ENCODE measurements at places on chromosomes 3 and 15.

- DNase-seq, result no peak
Observed at GRCh38 chr3:129651435-129652202, 45.1 kb upstream of the PLXND1 start.

DNA sequence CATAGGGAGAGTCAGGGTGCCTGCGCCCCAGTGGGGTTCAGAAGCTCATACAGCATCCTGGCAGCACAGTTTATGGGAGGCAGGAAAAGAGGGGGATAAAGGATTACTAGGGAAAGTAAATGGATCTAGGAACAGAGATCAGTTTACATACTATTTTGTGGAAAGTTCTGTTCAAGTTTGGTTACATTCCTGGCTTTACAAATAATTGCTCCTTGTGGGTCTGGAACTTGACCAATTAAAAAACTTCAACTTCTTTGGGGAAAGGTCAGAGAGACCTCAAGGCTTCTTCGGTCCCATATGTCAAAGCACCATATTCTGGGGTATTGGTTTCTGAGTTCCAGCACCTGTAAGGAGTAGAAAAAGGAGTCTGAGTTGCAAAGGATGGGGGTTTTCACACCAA lies 64.1 kb downstream of the ZDHHC19 start:
- no peak for DNase-seq

DNA sequence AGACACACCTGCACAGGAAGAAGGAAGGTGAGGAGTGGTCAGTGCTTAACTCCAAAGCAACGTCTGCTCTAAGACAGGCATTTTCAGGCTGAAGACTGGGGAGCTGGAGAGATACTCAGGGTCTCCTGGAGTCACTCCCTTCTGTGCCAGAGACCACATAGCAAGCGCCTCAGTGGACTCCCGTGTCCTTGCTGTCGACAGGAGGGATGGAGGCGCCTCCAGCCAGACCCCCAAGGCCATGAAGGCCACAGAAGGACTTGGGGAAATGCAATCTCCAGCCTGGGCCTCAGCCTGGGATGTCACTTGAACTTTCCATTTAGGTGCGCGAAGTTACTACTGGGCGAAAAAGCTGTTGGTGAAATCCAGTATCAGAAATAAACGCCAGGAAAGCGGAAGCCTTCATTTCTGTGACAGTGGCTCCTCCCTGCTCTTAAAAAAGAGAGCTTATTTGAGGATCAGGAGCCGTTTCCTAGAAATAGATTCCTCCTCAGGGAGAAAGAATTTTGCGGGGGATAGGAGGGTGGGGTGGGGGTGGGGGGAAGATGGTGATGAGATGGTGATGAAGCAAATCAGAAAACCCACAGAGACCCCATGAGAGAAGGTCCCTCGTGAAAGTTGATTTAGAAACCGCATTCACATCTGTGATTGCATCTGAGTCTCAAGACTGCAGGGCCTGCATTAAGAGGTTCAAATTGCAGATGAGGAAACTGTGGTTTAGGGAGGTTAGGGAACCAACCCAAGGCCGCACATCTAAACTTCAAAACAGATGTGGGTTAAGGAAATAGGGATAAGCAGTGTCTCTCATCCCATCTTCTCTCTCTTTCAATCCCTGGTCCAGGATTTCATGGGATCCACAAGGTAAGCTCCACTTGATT lies 78.8 kb downstream of the ATP2B2 start:
- no peak for DNase-seq

DNA sequence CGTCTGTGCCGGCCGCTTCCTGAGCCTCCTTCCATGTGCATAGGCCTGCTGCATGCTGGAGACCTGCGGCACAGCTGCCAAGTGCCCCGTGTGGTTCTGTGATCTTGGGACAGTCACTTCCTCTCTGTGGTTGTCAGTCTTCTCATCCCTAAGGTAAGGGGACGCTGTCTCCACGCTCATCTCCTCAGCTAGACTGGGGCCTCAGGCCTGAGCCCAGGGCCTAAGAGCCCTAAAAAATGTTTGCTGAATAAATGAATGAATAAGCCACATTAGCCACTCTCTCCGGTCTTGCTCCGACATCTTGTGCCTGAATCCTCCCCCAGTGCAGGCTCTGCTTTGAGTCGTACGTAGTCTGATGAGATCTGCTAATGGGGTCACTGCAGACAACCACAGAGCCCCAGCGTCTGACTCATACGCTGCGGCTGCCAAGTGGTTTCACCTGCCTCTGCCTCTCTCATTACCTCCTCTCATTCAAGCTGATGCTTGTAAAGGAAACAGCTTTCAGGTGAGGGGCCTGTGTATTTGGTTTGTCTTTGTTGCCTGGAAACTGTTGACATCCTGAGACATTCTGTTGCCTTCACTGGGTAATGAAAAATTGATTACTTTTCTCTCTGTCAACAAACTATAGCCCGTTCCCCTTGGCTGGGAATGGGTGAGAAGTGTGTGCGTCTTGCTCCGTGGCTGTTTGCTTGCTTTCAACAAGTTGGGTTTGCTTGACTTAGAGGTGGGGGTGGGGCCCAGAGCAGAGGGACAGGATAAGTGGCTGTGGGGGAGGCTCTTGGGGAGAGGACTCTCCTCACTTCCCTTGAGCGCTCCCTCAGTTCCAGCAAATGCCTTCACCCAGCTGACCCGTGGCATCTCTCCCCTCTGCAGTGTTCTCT lies 15.9 kb downstream of the RPLP1 start:
- peak; percentile 55 for DNase-seq

GRCh38 chr3:65265942-65266590 lies 578.3 kb upstream of the ADAMTS9 start:
- no peak for DNase-seq

- DNase-seq, result no peak
Observed at GRCh38 chr3:109952924-109953323, 615.6 kb upstream of the DPPA4 start.

DNA sequence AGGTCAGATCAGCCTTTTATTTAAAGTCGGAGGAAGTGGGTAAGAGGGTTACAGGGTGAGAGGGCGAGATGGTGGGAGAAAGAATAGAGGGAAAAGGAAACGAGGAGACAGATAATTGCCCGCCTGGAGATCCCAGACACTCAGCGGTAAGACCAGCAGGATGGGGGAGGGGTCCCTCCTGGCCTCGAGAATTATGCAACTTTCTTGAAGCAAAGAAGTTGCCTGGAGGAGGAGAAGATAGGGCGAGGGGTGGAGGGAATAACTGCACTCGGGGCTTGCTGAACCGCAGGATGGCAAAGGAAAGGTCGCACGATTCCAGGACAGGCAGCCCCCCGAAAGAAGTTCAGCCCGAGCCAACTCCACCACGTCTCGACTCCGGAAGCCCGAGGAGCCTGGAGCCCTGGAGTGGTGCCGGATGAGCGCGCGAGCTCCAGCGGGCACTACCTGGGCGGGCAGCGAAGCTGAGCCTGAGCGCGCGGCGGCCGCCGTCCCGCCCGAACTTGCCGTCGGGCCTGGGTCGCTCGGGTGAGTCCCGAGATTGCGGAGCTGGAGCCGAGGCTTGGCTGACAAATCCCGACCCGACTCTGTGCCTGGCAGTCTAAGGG lies 402 bp downstream of the WWTR1 start:
- DNase-seq, result no peak

GRCh38 chr3:46931631-46932331 lies 44.8 kb downstream of the CCDC12 start:
- DNase-seq, result no peak

DNA sequence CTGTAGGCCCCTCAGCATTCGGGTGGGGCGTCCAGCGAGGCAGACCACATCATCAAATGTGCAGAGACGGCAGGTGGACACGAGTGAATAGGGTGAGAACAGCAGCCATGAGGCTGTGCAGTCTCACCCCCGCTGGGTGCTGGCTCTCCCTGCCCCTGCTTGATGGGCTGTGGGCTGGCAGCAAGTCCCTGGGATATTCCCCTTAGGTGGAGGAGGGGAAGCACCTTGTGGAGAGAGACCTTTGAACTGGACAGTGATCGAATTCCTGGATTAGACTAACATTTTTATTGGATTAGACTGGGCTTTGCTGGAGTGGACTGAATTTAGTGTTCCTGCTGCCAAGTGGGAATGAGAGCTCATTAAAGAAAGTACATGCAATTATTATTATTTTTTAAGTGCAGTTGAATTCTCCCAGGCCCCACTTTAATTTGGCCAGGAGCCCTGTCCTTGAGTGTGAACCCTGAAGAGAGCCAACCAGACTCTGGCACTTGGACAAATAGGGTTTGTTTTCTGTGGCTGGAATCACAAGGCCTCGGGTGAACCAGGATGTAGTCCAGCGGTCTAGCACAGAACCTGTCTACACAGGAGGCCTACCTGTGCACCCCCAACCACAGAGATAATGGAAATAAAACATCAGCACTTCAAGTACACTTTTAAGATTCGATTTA lies 193.1 kb downstream of the ABHD5 start:
- no peak for DNase-seq

- no peak for DNase-seq
Observed at GRCh38 chr15:63554337-63554927, 42.8 kb upstream of the FBXL22 start.

DNA sequence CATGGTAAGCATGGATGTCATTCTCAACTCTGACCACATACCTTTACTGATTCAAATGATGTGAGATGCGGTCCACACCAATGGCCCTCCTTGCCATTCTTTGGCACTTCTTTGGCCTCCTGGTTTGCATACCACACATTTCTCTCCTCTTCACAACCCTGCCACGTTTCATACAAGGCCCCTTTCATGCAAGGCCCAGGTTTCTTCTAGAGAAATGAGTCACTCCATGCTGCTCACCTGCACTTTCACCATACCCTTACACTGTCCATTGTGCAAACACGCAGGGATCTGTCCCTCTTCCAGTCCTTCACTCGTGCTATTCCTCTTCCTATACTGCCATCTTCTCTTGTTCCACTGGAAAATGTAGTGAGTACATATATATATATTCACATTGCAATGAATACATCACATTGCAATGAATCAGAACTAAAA lies 24.4 kb upstream of the SLC24A5 start:
- DNase-seq, result no peak

- DNase-seq, result no peak
Observed at GRCh38 chr3:130627143-130627855, 110.3 kb downstream of the COL6A6 start.

GRCh38 chr3:11719406-11720303 lies 75.9 kb upstream of the VGLL4 start:
- peak; percentile 67 for DNase-seq

GRCh38 chr15:89857673-89858072 lies 36.1 kb downstream of the AP3S2 start:
- DNase-seq, result no peak

DNA sequence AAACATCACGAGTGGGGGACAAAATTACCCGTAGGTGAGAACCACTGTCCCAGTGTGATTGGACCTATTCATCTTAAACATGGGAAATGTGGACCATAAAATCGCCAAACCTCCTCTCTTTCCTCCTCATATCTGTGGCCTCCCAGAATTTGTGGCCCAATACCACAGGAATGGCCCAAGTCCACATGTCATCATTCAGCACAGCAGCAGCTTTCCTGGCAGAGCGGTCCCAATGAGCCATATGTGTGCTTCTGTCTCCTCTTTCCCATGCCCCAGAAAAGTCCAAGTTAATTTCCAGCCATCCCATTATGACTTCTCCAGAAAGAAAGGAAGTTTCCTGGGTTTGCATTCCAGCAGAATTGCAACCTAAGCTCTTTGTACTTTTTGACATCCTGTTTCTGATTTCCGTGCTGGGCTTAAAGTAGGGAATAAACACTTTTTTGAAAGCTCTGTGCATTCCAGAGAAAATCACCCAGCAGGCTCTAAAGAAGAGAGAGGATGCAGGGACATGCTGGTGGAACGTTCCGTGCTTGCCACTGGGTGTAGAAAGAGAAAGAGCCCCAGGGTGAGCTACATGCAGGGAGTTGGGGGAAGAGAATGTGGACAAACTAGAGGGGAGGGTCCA lies 259.4 kb upstream of the PROK2 start:
- DNase-seq, result no peak

DNA sequence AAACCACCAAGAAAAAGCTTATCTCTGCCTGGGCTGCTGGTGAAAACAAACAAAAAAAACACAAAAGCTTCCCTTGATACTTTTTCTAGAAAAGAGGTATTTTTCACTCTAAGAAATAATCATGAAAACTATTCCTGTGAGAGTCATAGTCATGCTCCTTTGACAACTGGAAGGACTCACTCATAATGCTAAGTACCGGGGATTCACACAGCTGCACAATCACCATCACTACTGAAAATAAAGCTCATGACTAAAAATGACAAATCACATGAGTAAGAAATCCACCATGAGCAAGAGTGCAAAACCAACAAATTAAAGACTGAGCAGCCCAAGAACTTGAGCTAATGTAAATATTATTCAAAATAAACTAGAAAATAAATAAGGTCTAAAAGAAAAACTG lies 10.6 kb upstream of the POU1F1 start:
- no peak for DNase-seq

- no peak for DNase-seq
Observed at GRCh38 chr3:52432225-52432624, 12.7 kb downstream of the SEMA3G start.

GRCh38 chr15:44145495-44145894 lies 49.6 kb downstream of the FRMD5 start:
- DNase-seq, result no peak

DNA sequence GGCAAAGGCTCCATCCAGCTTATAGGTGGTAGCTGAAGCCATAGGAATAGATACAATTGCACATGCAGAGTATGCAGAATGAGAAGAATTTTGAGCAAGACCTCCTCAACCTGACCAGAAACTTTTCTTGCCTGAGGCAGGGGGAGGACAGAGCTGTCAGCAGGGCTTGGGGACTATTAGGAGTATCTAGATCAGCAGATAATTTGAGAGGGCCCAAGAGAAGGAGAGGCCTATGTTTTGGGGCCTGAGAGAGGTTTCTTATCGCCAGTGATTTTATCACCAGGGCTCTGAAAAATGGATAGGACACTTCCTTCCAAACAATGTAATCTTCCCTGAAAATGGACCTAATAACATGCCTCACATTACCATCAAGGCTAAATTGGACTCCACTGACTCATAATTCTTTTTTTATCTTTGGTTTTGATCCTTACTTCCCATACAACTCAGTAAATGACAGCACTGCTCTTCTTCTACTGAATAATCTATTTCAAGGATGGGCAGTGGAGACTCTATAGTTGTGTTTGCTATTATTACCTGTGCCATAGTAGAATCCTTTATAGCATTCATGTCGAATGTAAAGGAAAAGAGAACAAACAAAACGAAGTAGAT lies 15.8 kb upstream of the RAMAC start:
- DNase-seq, result no peak

DNA sequence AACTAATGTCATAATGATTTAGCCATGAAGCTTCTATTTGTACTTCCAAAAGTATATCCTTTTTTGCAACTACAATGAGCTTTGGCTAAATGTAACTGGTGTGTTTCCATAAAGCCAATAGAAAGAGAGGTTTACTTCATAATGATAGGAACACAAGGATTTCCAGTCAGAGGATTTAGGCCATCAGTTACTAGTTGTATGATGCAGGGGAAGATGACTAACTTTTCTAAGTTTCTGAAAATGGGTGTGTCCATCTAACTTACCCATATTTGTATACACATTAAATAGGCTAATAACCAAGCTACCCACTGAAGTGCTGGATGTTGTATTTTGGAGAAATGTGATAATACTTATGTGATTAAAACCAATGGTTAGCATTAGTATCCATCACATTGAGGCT lies 55.7 kb downstream of the SLC4A7 start:
- DNase-seq, result no peak
